ENCODE measurements at places on chromosomes 4 and X.

- no peak for DNase-seq
These were observed 10.6 kb downstream of the HMX1 start for GRCh38 chr4:8860892-8861575.

DNA sequence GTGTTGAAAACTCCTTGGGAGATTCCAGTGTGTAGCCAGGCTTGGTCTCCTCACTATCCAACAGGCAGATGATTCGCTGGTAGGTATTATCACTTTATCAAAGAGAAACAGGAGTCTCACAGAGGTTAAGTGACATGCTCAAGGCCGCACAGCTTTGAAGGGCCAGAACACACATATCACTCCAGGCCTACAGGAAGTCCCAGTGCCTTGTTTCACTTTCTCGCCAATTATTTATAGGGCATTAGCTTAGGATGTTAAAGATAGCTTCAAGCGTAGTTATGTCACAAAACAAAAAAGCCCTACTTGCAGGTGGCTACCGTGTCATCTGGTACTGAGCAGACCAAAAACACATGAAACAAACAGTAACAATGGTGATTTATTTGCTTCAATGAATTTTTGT is 13.2 kb downstream of the ATP8A1 start:
- DNase-seq = no peak

DNA sequence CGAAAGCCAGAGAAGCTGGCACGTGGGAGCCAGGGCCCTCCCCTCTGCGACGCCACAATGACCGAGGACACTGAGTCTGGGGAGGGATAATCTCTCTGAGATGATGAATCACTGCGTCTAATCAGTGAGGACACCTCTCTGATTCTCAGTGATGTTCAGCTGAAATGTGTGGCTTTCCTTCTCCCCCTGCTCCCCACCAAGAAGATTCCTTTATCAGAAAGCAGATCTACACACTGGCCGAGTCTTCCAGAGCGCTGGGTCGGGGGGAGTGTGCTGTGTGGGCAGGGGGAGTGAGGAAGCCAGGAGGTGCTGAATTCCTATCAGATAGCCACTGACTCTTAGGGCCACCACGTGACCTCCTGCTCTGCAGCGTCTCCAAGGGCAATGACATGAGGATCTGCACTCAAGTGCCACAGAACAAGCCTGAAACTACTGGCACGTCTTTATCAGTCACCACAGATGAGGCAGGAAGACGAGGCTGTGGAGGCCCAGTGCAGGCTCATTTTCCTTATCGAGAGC is 89.2 kb downstream of the GATB start:
- DNase-seq = no peak

GRCh38 chr4:95318483-95318882 is 230.3 kb downstream of the UNC5C start:
- no peak for DNase-seq

- DNase-seq = no peak
These were observed 2153.6 kb upstream of the AGA start for GRCh38 chr4:179595671-179596410.

GRCh38 chr4:7523526-7523925 is 88.8 kb upstream of the PSAPL1 start:
- no peak for DNase-seq

GRCh38 chr4:182418054-182418734 is 175.0 kb downstream of the TENM3 start:
- no peak for DNase-seq

- DNase-seq = no peak
These were observed 8.2 kb upstream of the ITM2A start for GRCh38 chrX:79375340-79375739.

DNA sequence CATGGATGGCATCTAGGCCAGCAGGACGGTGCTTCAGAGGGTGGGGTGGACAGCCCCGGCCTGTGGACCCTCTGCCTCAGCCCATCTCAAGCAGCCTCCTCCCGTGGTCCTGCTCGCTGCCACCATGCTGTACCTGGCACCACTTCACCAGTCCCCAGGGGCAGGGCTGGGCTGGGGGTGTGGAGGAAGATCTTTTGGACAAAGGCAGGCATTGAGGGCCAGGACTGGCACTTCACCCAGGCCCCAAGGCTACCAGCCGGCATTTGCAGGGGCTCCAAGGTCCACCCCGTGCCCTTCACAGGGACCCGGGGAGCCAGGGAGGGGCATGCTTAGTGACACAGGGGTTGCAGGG is 713 bp downstream of the PLXNB3 start:
- DNase-seq = no peak

- no peak for DNase-seq
These were observed 13.7 kb upstream of the AREG start for GRCh38 chr4:74431113-74431826.
